ENCODE measurements at places on chromosomes 4 and X. TPM values are rescaled to one million over a fixed set of nuclear protein-coding genes. Genes with fewer than 3 reads are reported as not detected.
A peak's percentile ranks its signal among the peaks of the same experiment; 100 is the strongest.

DNA sequence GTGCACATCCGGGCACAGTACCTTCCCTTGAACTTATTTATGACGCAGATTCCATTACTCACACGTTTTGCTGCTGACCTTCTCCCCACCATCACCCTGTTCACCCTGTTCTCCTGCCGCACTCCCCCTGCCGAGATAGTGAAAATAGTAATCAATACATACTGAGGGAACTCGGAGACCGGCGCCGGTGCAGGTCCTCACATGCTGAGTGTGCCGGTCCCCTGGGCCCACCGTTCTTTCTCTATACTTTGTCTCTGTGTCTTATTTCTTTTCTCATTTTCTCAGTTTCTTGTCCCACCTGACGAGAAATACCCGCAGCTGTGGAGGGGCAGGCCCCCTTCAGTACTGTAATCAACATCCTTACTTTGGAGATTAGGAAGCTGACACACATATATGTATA lies 1337.1 kb upstream of the PABPC4L start:
- no peak for DNase-seq

GRCh38 chr4:83780053-83780733 lies 244.3 kb downstream of the GPAT3 start:
- DNase-seq, result no peak

DNA sequence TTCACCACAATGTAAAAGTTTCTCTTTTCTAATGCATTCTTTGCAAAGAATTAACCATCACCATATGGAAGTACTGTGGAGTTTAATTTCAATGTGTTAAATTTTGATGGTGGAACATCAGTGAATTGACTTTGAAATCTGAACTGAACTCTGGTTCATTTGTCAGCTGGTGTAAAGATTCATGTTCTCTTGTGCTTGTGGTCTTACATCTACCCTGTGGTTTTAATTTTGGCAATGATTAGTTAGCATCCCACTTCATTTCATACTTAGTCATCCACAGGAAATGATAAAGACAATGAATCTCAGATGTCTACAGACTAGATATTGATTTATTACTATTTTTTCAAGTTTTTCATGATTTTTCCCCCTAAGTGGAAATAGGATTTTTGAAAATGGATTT lies 77.8 kb downstream of the GRID2 start:
- DNase-seq, result no peak

- DNase-seq, result no peak
These were observed 151.3 kb upstream of the NUDT6 start for GRCh38 chr4:123073650-123074049.

- no peak for DNase-seq
These were observed 18.0 kb downstream of the CLCN4 start for GRCh38 chrX:10174810-10175209.

DNA sequence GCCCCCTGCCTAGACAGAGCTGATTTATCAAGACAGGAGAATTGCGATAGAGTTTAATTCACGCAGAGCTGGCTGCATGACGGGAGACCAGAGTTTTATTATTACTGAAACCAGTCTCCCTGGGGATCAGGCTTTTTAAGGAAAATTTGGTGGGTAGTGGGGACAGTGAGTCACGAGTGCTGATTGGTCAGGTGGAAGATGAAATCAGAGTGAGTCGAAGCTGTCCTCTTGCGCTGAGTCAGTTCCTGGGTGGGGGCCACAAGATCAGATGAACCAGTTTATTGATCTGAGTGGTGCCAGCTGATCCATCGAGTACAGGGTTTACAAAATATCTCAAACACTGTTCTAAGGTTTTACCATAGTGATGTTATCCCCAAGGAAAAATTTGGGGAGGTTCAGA lies 36.6 kb downstream of the MYOZ2 start:
- no peak for DNase-seq

- peak; percentile 16 for DNase-seq
These were observed 175.3 kb downstream of the QDPR start for GRCh38 chr4:17336524-17336961.

- peak; percentile 51 for DNase-seq
These were observed 600.6 kb downstream of the ANKRD50 start for GRCh38 chr4:124111922-124112321.

DNA sequence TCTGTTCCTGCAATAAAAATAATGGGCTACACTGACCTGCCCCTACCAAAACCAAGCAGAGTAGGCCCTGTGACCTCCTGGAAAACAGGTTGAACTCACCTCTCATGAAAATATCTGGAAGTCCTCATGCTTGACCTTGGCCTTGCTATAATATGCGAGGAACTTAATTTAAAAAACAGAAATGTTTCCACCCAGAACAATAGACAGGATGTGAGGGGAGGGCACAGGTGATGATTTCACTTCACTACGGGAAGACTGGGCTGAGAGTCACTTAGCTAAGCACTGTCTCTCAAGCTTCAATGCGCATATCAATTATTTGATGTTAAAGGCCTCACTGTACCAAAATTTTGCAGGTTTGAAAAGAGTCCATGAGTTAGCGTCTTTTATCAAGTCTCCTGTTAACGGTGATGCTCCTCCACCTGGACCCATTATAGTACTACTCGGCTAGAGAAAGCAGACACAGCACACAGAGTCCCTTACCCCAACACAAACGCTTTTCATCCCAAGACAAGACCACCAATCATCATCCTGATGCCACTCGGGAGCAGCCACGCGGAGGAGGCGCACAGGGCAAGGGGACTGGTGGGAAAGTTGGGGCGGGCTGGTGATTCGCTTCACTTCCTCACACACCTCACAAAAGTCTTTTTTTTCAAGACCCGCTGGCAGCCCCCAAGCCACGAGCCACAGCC lies 25.9 kb downstream of the ZNF721 start:
- no peak for DNase-seq

GRCh38 chr4:34826660-34827059 lies 1417.7 kb downstream of the ARAP2 start:
- DNase-seq, result no peak

GRCh38 chr4:21083413-21083812 lies 383.2 kb downstream of the PACRGL start:
- no peak for DNase-seq

DNA sequence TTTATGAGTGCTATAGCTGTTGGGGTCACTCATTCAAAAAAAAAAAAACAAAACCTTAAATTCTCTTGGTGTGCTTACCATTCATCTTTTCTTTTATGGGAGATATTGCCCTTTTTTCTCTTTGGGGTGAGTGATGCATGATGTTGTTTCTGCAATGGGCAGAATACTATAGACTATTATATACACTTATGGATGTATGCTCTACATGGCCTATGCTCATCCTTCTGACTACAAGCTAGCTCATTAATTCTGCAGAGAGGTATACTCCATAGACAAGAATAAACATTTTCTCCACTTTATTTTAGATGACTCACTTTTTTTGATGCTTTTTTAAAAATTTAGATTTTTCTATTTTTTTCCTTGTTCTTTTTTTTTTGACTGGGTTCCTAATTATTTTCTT lies 160.3 kb upstream of the ANK2 start:
- DNase-seq, result no peak

- no peak for DNase-seq
These were observed 175.4 kb upstream of the TENM3 start for GRCh38 chr4:182067828-182068227.

The EDA2R gene
- polyA plus RNA-seq, result 0.43 TPM

The LGI2 gene
- polyA plus RNA-seq, result 3.0 TPM

The NDST4 gene
- polyA plus RNA-seq, result 0.73 TPM

The EMCN gene
- 8.7 TPM for polyA plus RNA-seq

The CRMP1 gene
- 31.5 TPM for polyA plus RNA-seq

The SMR3A gene
- not detected for polyA plus RNA-seq

The ART3 gene
- 0.99 TPM for polyA plus RNA-seq

Data from large intestine (tissue), 12 donors.